ENCODE measurements at places on chromosomes 5 and 9.

- DNase-seq, result no peak
Observed at GRCh38 chr9:76194896-76195295, 199.3 kb downstream of the RFK start.

DNA sequence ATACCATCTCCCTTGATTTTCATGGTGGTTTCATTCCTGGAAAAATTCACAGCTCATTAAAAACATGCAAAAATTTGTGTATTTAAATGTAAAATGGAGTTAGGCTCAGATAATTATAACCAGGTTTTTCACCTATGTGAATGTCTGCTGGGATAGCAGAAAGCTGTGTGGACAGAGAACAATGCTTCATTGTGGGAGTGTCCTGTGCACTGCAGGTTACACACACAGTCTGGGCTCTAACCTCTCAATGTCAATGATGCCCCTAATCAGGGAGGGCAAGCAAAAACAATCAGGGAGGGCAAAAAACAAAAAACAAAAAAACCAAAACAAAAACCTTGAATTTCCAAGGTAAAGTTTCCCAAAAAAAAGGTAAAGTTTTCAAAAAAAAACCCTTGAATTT, 158.9 kb upstream of the KLF9 start:
- no peak for DNase-seq

DNA sequence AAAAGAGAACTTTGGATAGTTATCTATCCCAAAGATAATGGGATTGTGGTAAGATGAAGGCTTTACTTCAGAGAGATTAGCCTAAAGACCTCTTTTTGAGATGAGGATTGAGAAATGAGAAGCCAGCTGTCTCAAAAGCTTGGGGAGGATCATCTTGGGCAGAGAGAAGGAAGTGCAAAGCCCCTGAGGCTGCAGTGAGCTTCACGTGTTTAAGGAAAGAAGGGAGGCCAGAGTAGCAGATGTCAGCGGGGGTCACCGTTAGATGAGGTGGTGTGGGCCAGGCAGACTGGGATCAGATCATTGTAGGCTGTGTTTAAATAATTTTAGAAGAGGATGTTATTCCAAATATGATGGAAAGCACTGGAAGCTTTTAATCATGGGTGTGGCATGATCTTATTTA, 270.1 kb downstream of the ARHGEF28 start:
- DNase-seq, result no peak

DNA sequence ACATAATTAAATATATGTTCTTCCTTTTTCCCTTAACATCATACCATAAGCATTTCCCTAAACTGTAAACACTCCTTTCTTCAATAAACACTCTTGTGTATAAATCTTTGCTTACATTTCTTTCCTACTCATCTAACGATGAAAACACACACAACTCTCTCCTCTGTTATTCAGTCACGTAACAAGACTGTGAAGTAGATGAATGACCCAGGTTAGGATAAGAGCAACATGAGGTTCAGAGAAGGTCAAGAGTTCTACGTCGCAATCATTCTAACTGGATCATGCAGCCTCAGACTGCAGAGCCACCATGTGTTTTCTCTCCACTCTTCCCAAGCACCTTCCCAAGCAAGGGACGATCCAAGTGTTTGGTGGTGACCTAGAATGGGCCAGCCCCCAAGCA, 70.5 kb upstream of the SPTLC1 start:
- no peak for DNase-seq

GRCh38 chr9:79693750-79694149, 122.0 kb downstream of the TLE4 start:
- no peak for DNase-seq

DNA sequence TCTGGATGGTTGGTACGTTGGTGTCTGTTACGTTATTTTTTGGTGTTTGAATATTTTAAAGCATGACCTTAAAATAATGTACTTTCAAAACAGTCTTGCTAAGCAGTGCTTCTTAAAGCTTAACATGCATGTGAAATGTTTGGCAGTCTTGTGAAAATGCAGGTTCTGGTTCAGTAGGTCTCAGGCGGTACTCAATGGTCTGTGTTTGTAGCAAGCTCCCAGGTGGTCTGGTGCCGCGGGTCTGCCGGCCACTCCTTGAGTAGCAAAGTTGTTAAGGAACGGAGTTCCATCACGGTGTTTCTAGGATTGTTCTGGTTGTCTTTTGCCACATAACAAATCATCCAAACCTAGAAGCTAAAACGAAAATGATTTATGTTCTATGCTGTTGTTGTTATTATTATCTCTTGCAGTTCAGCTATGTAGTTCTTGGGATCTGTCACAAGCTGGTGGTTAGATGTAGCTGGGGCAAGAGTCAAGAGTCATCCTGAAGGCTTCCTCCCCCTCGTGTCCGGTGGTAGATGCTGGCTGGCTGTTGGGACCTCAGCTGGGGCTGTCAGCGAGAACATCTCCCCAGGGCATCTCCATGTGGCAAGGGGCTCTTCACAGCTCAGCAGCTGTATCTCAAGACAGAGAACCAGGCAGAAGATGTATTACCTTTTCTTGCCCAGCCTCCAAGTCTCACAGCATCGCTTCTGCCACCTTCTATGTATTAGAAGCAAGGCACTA, 186.8 kb downstream of the PALM2AKAP2 start:
- no peak for DNase-seq

GRCh38 chr5:87434461-87434860, 21.7 kb upstream of the CCNH start:
- DNase-seq, result no peak
